COLO829 (cell line): ENCODE measurements at places on chromosomes 4 and X.
A peak's percentile ranks its signal among the peaks of the same experiment; 100 is the strongest.

DNA sequence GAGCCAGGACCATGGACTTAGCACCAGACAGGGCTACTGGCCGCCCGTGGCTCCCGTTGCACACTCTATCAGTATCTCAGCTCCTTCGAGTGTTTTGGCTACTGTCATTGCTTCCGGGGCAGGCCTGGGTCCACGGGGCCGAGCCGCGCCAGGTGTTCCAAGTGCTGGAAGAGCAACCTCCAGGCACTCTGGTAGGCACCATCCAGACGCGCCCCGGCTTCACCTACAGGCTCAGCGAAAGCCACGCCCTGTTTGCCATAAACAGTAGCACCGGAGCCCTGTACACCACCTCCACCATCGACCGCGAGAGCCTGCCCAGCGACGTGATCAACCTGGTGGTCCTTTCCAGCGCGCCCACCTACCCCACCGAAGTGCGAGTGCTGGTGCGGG lies 1.6 kb downstream of the FAT4 start:
- DNase-seq = no peak

- DNase-seq = no peak
Observed at GRCh38 chr4:42579903-42580302, 77.0 kb downstream of the ATP8A1 start.

- DNase-seq = no peak
Observed at GRCh38 chr4:140094438-140095420, 59.3 kb downstream of the MAML3 start.

DNA sequence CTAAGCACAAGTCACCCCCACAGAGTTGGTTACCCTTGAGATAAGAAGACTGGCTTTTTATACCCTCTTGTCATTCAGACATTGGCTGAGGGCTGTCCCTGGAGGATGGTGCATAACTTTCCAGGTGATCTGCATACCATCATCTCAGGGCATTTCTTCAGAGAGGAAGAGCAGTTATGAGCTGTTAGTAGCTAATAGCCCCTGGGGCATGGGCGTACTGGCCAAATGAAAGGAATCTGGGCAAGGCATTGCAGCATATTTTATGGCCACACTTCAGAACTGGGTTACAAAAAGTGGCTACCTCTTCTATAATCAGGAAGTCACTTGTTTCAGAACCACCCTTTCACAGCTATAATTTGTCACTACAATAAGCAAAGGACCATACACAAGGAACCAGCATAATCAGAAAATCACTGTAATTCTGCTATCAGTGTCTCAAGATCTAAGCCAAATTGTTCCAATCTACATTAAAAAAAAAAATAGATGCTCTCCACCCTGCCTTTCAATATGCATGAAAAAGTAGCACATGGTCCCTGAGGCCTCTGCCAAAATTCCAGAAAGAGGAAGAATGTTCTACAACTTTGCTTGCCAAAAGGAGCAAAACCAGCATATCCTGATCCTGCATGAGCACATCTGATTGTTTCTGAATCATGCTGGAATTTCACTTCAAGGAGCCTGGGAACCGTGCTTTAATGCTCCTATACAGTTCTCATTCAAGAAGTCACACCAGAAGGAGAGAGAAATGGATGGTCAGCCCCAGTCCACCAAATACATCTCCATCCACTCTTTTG lies 92.0 kb downstream of the TMEM144 start:
- no peak for DNase-seq

GRCh38 chr4:169256856-169257761 lies 13.6 kb downstream of the SH3RF1 start:
- DNase-seq = no peak

DNA sequence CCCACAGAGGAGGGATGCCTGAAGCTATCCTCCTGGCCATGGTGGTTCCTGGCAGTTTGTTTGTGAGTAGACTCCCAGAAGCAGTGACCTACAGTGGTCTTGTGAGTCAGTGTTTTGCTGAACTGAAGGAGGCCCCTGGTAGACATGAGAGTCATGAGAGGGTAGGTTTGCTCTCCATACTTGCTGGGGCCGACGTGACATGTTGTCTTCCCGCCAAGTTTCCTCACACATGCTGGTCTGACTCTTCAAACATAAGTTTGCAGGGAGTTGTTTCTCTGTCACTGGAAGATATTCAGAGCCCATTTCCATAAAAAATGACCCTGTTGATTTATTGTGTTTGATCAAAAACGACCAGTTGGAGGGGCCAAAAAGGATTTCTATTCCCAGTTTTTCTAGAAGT lies 131.1 kb upstream of the SCML1 start:
- no peak for DNase-seq

- no peak for DNase-seq
Observed at GRCh38 chrX:38837389-38837788, 36.1 kb downstream of the MID1IP1 start.

- DNase-seq = no peak
Observed at GRCh38 chr4:8251110-8251883, 18.3 kb upstream of the HTRA3 start.

GRCh38 chr4:138815811-138816210 lies 199.8 kb upstream of the NOCT start:
- no peak for DNase-seq

DNA sequence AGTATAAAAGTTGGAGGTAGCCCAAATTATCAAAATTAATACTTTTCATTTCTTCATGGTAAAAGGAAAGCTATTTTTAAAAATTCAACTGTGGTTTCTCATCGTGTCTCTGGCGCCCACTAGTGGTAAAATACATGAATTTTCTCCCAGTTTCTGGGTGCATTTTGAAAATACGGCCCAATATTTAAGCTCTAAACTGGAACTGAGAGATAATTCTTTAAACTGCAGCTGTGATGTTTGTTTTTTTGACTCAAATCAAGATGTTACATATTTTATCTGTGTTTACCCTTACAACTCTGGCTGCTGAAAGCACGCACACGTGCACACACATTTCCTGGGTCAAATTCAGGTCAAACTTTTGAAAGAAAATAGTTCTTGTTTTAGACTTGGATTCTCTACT lies 123.9 kb upstream of the ACSL4 start:
- peak; percentile 21 for DNase-seq

DNA sequence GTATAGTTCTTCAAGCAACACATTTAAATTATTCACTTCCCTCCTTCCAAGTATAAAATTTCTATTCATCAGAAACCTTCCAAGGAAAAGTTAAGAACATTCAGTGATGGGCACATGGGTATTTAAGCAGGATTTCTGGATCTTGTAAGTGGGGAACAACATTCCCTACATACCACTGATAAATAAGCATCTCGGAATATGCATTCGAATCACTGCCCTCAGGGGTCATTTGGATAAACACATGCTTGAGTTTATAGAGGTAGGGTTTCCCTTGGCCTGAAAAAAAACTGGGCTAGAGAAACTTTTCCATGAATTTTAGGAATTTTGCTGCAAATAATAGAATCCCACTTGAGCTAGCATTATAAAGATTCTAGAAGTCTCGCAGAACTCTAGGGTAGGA lies 143.9 kb downstream of the SOX3 start:
- DNase-seq = no peak

GRCh38 chr4:142129931-142130330 lies 493.5 kb downstream of the IL15 start:
- no peak for DNase-seq

DNA sequence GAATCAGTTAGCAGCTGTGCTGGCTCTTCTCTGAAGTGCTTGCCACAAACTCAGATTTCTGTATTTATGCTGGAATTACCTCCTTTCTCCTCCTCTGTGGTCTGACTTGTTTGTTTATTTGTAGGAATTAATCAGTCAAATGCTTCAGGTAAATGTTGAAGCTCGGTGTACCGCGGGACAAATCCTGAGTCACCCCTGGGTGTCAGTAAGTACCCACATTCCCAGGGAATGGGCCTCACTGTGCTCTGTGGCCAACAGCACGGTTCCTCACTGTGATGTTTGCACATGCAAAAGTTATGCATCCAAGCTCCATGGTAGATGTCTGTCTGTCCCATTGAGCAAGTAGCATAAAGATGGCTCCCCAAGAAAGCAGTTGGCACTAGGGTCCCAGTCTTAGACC lies 169.9 kb downstream of the DCLK2 start:
- DNase-seq = no peak

DNA sequence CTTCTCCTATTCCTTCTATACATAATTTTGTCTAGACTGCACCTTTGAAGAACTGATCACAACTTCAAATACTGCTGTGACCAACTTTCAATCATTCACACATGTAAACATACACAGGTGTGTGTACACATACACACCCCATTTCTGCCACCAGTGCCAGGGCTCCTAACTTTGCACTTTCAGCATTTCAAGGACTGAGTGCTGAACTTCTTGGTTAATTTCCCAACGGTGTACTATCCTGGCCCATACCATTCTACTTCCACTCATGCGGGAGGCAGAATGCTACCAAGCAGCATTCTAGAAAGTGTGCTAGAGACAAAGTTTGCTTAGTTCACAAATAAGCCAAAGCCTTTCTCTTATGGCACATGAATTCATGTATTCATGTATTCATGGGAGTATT lies 51.2 kb downstream of the RPGR start:
- no peak for DNase-seq

DNA sequence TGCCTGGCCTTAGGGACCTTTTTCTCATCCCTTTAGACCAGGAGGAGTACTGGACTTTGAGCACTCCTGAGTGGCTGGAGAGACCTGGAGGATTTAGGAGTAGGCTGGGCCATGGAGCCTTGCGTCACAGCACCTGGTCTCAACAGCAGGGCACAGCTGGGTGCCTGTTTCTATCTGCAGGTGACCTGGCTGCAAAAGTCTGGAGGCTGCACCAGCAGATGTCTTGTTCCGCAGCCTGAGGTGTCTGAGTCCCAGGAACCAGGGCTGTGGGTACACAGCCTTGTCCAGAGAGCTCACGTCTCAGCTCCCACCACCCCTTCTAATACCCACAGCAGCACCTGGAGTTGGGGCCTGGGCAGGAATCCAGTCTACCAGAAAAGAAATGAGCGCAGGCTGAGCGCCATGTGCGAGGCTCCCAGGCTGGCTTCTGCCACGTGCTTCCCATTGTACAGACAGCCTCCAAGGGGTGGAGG lies 5.0 kb upstream of the NSD2 start:
- no peak for DNase-seq

GRCh38 chr4:150251752-150252190 lies 173.5 kb downstream of the DCLK2 start:
- DNase-seq = no peak

DNA sequence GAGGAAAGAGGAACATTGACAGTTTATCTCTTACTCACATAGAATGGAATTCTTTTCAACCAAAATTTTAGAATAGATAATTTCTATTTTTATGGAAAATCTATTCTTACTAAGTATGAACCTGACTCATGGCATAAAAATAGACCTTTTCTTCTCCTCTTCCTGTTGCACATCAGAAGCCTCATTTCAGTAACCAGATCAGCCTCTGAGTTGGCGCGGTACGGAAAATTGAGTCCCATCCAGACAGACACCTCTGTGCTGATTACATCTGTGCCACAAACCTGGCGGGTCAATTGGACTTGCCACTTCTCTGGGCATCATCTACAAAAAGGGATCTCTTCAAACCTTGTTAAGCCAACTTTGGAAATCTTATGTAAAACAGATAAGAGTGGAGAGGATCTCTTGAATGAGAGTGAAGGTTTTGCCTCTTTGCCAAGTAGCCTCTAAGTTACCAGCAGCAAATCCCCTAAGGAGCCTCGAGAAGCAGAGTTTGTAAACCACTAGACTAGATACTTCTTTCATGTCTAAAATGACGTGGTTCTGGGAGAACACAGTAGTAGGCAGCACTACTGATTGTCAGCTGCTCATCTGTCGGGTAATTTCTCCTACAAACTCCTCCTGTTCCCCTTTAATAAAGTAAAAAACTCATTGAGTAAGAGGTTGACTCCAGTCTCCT lies 37.4 kb downstream of the TENM3 start:
- DNase-seq = no peak

DNA sequence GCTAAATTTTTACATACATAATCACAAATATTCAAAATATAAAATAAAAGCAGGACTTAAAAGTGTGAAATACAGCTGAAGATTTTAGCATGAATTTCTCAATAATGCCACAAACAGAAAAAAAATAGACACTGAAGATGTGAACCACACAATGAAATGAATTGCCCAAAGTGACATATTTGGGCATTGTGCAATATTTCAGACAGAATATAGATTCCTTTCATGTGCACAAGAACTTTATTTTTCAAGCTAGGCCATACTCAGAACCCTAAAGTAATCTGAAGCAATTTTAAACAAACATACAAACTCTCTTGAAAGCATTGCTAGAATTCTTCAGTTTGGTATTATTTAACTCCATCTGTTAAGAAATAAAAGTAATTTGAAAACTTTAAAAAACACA lies 764.1 kb downstream of the STIM2 start:
- DNase-seq = no peak

DNA sequence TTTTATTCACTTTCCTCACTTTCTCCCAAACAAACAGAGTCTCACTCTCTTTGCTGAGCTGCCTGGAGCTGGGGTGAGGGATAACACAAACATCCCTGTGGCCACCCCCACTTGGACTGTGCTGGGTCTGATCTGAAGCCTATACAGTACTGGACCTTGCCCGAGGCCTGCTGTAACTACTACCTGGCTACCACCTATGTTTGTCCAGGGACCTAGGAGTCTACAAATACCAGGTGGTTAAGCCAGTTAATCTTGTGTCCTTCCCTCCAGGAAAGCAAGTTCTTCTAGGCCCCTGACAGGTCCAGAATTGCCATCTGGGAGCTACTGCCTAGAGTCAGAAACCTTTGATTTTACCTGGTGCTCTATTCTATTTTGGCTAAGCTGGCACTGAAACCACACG lies 87.3 kb downstream of the RTL3 start:
- DNase-seq = no peak

DNA sequence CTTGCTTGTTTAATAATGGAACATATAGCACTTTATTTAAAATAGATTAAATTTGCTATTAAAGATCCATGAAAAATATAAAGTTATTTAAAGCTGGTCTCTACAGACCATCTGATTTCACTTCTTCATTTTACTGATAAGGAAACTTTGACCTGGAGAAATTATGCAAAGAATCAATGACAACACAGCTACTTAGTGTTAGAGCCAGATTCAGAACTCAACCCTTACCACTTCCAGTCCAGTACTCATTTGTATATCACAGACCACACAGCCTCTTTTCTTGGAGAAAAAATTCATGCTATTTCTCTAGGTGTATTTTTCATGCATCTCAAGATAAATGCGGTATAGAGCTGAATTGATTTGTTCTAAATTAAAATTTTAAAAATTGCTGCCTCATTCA lies 34.0 kb downstream of the WDFY3 start:
- no peak for DNase-seq

- no peak for DNase-seq
Observed at GRCh38 chr4:79049840-79050540, 110.8 kb upstream of the PAQR3 start.

DNA sequence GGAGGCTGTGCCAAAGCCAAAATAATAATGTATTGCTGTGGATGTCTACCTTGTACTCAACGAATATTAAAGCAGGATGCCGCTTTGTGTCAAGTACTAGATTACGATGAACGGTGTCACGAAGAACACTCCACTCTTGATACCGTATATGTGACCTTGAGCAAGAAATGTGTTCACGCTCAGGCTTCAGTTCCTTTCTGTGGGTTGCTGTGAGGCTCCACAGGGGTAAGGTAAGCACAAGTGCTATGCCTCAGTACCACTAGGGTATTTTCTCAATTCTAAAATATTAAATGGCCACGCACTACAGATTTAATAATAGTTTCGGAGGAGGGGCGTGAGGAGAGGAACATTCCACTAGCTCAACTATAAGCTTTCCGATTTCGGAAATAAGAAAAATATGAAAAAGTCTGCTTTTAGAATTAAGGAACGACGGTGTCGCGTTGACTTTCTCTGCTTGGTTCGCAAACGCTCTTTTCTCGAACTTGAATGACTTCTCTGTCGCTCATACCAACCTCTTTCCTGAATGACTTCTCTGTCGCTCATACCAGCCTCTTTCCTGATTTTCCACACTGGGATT lies 607 bp upstream of the SCOC start:
- peak; percentile 19 for DNase-seq

GRCh38 chrX:119698845-119699244 lies 5.9 kb upstream of the SEPTIN6 start:
- DNase-seq = peak; percentile 80
